ENCODE measurements at places on chromosomes 16 and 17.

DNA sequence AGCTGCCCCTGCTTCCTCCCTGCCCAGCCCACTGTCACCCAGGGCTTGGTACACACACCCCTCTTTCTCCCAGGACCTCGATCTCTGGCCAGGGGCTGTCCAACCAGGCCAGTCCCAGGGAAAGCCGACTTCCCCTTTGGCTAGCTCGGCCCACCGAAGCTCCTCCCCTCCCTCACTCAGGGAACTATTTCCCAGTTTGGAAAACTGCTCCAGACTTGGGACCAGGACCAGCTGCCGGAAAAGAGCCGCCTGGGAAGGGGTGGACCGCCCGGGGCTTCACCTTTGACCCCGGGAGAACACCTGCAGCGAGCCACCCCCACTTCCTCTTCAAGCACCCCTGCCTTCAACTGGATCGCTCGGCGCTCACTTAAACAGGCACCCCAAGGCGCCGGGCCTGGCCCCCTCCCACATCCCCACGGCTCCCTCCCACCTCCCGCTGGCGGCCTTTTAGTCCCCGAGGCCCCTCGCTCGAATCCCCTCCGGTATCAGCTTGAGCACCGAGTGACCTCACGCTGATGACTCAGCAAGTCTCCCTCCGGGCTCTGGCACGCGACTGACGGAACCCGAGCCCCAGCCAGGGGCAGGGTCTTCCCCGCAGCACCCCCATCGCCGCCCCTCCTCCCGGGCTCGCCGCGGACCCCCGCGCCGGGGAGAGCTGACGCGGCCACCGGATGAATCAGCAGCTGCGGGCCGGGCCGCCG lies 934 bp downstream of the MAFG start:
- DNase-seq: peak; percentile 71

- no peak for DNase-seq
These were observed 36.9 kb downstream of the TEX2 start for GRCh38 chr17:64226132-64226531.

DNA sequence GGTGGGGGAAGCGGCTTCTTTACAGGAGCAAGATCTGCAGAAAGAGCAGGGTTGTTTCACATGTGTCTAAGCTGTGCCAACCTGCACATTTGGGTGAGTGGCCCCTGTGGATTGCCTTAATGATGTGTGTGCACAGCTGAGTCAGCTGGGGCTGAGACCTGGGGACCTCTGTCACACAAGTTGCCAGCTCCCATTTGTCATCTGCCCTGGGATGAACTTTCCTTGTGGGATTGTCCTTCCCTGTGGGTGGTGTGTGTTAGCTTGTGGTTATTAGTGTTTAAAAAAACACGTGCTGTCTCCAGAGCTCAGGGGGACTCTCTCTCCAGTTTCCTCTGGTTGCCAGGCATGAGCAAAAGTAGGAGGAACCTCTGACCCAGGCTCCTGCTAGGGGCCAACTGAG lies 400.5 kb upstream of the CCL2 start:
- DNase-seq: no peak

DNA sequence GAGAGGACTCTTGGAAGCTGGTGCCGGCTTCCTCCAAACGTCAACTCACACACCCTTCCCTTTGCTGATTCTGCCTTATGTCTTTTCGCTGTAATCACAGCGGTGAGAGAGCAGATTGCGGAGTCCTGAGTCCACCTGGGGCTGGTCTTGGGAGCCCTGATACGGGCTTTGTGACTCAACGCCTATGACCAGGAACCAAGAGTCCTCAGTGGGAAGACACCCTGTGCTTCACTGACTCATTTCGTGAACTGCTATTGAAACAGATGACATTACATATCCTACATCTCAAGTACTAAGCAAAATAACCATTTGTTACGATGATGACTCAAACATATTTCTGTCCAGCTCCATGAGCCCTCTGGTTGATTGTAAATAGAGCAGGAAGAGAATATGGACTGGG lies 90.7 kb upstream of the CREBBP start:
- no peak for DNase-seq

DNA sequence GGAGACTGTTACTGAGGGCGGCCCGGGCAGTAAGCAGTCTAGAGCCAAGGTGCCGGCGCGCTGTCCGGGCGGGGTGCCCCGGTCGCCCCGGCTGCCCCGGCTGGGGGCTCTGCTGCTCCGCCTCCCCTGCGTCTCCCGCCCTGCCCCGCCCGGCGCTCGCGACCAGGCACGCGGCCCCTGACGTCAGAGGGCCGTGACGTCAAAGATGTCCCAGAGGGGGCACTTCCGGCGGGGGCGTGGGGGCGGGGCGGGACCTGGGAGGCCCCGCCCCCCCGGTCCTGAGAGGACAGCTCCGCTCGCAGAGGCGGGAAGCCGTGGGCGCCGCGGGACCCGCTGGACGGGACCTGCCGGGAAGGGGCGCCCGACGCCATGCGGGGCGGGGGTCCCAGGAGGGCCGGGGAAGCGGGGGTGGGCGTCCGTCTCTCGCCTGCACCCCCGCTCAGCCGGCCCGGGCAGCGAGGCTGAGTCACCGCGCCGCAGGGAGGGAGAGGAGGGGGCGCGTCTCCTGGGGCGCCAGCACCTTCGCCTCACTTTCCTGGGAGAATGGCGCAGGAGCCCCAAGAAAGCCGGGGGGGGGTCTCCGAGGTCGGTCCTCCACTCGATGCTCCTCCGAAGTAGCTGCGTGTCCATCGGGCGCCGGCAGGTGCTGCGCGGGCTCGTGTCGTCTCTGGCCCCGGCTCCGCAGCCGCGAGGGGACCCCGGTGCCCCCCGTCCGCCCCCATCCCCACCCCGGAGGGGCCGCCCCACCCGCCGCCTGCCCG lies 4.4 kb upstream of the HIC1 start:
- no peak for DNase-seq

Data from activated B cell treated with CpG ODN at 0.5 μM for 24 hours (primary cell).